GM04504 (cell line): ENCODE measurements at places on chromosomes 5 and 9.

- DNase-seq, result no peak
Measured at GRCh38 chr9:106796771-106797170, 66.2 kb upstream of the ZNF462 start.

- DNase-seq, result no peak
Measured at GRCh38 chr9:94648185-94648584, 8.9 kb upstream of the FBP1 start.

- DNase-seq, result no peak
Measured at GRCh38 chr9:129401623-129402370, 219.1 kb downstream of the C9orf50 start.

GRCh38 chr5:32581010-32581785 is 4.2 kb upstream of the SUB1 start:
- no peak for DNase-seq

DNA sequence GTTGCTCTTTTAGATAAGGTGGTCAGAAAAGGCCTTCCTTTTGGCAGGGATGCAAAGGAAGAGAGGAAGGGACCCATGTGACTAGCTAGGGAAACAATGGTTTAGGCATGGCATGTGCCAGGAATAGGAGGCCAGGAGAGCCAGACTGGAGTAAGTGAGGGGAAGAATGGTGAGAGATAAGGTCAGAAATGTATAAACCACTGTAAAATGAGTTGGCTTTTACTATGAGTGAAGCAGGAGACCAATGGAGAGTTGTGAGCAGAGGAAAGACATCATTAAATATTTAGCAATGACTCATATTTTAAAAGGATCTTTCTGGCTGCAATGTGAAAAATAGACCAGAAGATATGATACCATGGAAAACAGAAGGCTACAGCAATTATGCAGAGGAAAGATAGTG is 50.9 kb downstream of the AP3B1 start:
- peak; percentile 40 for DNase-seq

GRCh38 chr5:135834639-135835529 is at the start of gene SLC25A48:
Gene SLC25A48 (plus strand): TSS chr5:135834663. CDS start chr5:135834848, 185 bp downstream.
- DNase-seq, result no peak

- DNase-seq, result no peak
Measured at GRCh38 chr5:107594253-107595045, 76.3 kb downstream of the EFNA5 start.

GRCh38 chr9:134951461-134951860 is 33.7 kb upstream of the FCN1 start:
- no peak for DNase-seq

- no peak for DNase-seq
Measured at GRCh38 chr5:34057118-34057517, 14.1 kb upstream of the C1QTNF3 start.
